ENCODE measurements at places on chromosomes 1 and 21.

GRCh38 chr1:168879896-168880734 is 151.1 kb upstream of the DPT start:
- no peak for DNase-seq

DNA sequence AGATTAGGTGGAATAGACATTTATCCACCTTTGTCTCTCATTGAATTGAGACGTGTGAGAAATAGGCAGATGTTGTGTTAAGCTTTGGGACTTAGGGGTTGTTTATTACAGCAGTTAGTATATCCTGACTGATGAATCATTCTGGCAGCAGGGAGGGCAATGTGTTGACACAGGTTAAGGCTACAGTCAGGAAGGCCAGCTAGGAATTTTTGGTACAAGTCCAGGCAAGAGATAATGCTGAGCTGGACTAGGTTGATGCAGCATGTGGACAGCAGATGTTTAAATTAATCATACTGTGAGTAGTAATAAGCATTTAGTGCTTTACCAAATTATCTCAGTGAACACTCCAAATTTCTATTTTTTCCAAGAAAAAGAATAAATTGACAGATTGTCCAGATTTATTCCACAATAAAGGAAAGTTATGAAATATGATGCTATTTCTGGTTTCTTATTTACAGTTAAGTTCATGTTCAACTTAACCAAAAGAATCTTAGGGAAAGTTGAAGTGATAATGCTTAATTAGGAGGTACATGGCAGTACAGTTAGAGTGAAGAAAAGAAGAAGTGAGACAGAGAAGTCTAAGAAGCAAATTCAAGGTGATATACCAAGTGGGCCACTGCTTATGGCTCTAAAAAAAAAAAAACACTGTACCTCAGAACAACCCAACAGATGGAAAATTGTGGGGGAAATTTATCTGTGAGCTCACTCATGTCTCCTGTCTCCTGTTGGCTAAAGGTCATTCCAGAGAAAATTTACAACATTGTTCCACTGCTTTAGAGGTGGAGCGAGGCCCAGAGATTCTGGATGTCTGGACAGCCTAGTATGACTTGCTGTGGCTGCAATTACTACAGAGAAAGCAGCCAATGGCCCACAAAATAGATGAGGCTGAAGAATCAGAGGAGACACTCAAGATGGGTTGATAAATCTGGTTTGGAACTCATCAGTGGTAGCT is 102.7 kb upstream of the C21orf91 start:
- no peak for DNase-seq

DNA sequence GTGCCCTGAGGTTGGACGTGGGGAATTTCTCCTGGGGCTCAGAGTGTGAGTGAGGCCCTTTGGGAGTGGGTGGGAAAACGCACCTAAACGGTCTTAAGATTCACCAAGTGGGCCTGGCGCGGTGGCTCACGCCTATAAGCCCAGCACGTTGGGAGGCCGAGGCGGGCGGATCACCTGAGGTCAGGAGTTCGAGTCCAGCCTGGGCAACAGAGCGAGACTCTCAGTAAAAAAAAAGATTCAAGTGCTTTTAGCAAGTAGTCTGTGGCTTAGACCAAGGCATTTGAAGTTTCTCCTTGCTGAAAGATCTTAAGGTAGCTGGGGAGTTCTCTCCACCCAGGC is 1.4 kb downstream of the RPS8 start:
- DNase-seq, result no peak

DNA sequence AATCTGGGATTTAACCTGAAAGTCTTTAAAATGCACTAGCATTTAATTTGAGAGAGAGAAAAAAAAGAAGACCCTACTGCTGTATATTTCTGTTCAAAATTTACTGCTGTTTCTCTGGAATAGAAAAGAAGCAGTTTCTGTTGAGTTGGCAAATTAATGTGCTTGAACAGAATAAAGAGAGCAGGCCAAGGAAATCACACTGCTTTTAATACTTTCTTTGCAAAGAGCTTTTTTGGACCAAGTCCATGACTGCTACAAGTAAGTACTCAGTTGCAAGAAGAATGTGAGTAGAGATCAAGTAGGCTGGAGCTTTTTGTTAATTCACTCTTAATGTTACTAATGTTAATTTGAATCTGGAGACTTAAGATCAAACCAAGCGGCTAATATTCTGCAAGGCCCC is 336.2 kb upstream of the SGIP1 start:
- DNase-seq, result no peak

DNA sequence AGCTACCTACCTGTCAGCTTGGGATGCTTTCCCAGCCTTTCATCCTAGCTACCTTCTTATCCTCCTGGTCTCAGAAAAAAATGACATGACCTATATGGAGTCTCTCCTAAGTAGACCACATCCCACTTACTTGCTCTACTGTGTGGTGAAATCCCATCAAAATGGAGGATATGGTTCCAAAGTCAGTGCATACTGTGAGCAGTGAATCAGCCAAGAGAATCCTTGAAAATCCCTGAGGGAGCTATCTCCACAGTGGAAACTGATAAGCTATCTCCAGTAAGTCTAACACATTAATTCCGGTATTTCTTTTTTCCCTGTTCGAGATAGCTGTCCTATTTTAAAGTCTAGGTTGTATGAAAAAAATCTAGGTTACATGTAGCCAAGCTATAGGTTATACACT is 189.7 kb downstream of the FGGY start:
- no peak for DNase-seq

- peak; percentile 4 for DNase-seq
Observed at GRCh38 chr1:212234431-212235395, 50.5 kb upstream of the PPP2R5A start.

DNA sequence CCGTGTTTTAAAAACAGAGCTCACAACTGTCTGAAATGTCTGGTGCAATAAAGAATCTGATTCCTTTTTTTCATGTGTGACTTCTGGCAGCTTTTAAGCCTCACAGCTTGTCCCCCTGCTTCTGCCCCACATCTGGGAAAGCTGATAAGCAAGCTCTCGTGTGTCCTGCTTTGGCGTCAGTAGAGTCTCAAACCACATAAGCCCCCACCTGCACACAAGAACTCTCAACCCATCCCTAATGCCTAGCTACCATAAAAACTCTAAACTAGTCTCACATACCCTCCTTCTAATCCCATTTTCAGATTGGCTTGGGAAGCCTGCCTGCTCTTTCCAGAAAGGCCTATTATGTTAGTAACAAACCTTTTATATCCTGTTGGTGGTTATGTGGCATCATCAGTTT is 94.6 kb upstream of the DAB1 start:
- no peak for DNase-seq

DNA sequence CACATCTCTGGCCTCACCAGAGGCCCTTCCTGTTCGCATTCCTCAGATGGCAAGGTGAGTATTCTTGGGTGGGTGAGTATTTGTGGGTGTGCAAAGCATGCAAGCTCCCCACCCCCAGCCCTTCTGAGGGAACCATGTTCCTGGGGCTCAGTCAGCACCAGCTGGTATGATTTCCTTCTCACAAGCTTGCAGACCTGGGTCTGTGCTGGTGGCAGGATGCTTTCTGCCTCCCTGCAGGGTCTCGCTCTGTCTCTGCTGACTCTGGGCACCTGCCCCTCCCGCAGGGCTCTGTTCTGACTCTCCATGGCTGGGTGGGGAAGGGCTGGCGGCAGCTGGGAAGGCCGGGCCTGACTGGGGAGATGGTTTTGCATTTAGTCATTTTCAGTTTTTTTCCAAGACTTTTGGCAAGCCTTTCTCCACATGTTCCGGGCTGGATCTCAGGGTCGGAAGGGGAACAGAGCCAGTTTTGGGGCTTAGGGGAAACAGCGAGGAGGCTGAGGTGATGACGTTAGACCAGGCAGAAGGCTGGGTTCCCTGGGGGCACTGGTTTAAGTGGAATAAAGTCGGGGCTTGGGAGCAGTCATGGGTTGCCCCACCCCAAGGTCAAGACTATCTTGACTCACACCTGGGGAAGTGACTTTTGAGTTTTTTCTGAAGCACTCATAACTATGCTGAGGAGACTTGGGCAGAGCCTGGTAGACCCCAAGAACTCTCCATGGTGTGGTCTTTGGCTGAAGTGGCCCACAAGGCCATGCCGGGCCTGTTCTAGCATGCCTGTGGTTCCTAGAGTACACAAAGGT is 6.2 kb downstream of the RASSF5 start:
- DNase-seq, result no peak

- no peak for DNase-seq
Observed at GRCh38 chr1:67544921-67545320, 114.7 kb upstream of the SERBP1 start.

- DNase-seq, result no peak
Observed at GRCh38 chr1:6911021-6911941, 126.0 kb downstream of the CAMTA1 start.

DNA sequence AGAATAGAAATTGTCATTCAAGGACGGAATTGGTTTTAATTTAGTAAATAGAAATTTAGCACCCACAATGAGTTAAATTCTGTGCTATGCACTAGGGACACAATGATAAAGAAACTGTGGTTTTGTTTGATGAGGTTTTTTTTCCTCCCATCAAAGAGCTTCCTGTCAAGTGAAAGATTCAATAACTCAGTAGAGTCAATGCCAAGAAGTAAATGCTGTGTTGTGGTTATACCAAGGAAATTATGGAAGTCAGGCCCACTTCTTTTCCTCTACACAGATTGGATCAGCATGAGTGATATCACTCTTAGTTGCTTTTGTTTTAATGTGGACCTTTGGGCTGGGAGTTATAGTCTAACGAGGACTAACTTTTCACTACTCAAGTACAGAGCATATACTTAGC is 1269.6 kb upstream of the ADGRL2 start:
- no peak for DNase-seq

DNA sequence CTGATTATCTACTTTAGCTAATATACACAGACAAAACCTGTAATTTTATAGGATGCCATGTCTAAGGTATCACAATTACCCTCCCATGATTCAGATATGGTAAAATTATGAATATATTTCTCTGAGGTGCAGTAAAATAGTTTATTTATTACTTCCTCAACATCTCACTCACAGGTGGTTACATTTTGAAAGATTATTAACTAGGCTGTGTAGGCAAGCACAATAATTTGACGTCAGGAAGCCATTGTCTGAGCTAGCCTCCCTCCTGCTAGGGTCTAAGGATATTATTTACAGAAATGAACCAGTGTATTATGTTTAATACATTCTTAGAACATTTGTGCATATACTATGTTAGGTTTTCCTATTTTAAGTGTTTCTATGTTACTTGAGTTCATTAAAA is 69.9 kb upstream of the ADGRL2 start:
- no peak for DNase-seq

DNA sequence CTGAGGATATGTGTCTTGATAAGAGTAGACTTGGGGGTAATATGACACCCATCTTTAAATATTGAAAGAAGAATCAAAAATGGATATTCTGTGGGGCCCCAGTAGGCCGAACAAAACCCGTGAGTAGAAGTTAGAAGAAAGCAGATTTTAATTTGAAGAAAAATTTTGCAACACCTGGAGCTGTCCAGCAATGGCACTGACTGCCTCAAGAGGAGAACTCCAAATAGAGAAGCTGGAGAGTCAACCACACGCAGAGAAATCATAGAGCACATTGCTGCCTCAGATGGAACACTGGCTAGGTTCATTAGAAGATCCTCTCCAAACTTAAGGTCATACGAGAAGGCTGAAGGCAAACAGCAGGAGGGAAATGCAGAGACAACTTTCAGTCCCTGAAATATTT is 6.8 kb downstream of the NHLH1 start:
- no peak for DNase-seq

DNA sequence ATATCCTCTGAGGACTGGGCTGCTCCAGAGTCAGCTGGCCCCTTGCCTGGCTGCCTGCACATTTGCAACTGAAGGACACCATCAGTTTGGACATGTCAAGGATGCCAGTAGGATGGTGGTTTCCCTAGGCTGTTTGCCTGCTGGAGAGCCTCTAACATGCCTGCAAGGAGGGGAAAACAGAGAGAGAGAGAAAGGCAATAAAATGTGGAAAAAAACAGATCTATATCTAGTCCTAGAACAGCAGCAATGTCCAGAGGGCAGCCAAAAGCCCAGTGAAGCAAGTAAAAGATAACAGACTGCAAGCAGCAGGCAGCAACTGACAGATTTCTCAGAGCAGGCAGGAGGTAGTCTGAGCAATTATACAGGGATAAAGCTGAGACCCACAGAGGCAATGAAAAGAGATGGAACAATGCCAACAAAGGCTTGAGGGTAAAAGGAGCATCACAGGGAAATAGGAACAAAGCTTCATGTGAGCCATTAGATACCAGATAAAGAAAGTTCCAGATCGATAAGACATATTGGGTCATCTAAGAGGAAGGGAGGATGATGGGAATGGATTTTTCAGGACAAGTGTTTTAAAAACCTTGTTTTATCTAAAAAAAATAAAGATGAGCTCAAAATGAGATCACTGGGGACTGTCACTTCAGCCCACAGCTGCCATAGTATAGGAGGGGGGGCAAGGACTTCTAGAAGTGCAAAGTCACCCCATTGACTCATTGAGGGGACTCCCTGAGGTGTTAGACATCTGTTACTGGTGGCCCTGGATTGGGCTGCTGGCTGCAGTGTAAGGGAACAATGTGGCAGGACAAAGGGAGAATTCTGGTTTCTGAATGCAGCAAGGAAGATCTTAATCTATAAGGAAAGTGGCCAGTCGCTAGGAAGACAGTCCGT is 38.6 kb upstream of the GADD45A start:
- DNase-seq, result no peak

DNA sequence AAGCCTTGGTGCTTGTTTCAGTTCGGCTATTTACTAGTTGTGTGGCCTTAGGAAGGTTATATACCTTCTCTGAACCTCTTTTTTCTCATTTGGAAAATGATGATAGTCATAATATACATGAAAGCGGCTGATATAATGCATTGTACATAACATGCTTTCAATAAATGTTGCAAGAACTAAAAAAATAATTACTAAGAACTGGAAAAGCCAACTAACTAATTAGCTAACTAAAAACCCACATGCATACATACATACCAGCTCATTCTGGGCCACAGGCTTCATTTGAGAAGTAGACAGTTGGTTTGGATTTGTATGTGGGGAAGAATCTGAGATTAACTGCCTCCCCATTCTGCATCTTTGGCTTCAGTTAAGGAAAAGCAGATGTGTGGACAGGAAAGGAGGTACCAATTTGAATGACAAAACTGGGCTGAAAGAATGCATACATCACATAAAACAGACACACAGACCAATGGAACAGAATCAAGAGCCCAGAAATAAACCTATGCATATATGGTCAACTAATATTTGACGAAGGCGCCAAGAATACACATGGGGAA is 217.9 kb downstream of the TM2D1 start:
- DNase-seq, result no peak

DNA sequence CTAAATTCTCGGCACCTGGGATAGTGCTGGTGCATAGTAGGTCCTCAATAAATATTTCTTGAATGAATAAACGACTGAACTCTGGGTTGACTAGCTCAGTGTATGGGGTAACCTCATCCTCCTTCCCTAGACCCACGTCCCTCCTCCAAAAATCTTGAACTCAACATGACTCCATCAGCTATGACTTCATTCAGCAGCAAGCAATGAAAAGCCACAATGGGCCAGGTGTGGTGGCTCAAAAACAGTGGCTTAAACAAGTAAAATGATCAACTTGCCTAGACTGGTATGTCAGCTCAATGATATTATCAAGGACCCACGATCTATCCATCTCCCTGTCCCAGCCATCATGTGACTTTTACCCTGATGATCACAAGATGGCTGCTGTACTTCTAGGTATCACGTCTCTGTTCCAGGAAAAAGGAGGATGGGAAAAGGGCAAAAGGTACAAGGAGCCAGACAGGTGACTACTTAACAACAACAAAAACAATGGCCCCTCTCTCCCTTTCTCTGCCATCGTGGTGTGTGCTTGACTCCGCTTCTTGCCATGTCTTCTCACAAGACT is 13.0 kb upstream of the PAQR7 start:
- no peak for DNase-seq

Measured in esophagus squamous epithelium (tissue), 5 donors.